Right lung (tissue), 10 donors: ENCODE measurements at places on chromosomes 13 and 19.

DNA sequence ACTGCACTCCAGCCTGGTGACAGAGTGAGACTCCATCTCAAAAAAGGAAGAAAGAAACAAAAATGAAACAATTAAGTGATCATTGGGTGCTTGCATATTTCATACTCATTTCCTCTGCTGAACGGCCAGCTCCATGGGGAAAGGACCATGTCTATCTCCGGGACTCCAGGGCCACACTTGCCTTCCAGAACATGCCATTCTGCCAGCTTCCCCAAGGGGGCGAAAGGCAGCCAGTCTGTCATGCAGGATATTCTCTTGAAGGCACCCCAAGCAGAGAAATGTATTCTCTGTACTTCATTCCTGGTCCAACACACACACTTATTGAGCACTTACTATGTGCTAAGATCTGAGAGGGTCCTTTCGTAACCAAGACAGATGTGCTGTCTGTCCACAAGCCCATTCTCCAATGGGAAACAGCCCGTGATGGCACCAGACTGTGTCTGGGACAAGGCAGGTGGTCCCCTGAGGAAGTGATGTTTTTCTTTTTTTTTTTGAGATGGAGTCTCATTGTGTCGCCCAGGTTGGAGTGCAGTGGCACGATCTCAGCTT is 10.2 kb upstream of the CARM1 start:
- no peak for DNase-seq

DNA sequence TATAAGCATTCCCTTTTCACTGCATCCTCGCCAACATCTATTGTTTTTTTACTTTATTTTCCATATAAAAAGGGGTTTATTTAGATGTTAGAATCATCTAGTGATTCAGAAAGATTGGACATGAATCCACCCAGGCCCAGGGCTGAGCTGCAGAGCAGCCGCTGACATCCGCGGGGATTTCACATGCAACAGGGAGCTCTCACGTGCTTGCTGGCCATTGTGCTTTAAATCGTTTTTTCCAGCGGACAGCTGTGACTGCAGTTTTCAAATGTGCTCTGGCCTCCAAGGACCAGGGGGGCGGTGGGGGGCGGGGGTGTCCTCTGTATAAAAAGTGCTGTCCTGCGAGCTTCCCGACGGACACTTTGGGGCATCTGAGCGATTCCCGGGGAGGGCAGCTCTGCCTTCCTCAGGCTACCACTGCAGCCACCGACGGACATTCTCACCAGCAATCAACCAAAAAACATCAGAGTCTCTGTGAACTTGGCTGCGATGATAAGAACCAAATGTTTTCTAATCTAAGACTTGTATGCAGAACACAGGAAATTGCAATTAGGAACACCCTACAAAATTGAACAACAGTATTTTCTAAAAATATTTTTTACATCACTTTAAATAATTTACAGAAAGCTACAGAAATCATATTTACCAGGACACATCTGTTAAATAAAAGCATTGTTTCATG is 12.6 kb downstream of the RB1 start:
- no peak for DNase-seq

- no peak for DNase-seq
Measured at GRCh38 chr13:114044486-114044885, 70.6 kb upstream of the C13orf46 start.

DNA sequence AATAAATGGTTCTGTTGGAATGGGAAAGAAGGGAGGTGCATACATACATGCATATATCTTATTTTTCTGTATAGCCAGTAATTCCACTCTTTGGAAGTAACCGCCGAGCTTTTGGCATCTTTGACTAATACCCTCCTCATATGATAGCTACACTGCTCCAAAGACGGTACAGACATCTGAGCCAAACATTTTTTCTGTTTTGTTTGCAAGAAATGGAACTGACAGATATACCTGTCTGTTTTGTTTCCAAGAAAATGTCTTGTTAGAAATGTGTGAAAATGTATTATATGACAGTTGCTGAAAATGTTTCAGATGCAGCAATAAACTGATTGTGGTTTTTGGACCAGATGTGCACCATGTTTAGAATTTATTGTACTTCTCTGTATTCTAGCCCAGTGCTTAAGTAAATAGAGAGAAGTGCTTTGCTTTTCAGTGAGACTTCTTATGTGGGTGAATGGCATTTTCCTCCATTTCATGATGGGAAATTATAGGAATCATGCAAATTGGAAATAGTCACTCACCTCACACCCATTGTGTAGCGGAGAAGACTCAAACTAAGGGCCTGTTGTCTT is 396.9 kb downstream of the KCNRG start:
- no peak for DNase-seq

- DNase-seq: no peak
Measured at GRCh38 chr19:7901337-7901736, 2.3 kb upstream of the MAP2K7 start.
